NCI-H1048 (cell line): ENCODE measurements at places on chromosomes 6 and 20.

DNA sequence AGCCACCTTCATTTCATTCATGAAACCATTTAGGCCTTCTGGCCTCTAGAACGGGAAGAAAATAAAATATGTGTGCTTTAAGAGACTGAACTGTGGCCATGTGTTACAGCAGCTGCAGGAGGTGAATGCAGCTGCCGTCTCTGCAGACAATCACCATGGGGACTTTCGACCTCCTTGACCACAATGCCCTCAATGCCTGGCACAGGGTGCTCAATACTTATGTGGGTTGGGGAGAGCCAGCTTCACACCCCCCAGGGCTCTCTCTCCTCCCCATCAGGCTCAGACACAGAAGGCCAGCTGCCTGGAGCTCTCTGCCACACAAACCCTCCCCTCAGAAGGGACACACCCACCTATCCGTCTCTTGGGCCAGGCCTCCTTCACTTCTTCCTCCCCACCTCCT is 43.5 kb downstream of the ANKRD60 start:
- no peak for DNase-seq

- DNase-seq: no peak
Measured at GRCh38 chr20:17660667-17661066, 21.4 kb downstream of the RRBP1 start.

- DNase-seq: no peak
Measured at GRCh38 chr6:2097464-2097863, 147.9 kb downstream of the GMDS start.

DNA sequence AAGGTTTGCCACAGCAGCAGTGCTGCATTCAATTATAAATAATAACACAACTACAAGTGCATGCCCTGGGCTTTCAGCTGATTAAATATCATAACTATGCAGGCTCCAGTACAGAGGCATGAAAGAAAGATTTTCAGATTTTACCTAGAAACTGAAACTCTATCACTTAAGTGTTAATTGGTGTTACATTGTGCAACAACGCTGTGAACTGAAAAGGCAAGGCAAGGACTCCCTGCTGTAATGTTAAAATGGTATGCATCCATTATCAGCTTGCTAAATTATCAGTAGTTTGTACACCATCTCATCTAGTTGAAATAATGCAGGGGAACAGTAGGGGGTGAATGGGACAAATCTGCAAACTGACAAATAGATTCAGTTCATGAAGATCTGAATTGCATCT is 976.7 kb upstream of the MANEA start:
- DNase-seq: no peak

- DNase-seq: no peak
Measured at GRCh38 chr6:158629367-158630221, 14.9 kb downstream of the DYNLT1 start.

DNA sequence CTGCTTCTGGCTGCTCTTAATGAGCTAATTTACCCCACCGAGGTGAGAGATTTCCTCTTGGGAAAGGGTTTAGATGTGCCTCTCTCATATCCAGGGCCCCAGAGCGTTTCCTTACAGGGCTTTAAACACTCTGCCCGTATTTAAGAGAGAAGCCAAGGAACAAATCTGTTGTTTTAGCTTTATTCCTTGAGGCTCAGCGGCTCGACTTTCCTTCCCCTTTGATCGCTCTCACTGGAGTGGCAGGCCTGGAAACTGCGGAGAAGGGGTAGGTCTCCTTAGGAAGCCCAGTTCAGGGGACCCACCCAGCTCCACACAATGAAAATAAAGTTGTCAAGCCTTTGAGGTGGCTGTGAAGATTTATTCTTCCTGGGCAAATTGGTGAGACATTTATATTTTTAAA is 132.0 kb upstream of the JAG1 start:
- DNase-seq: no peak

DNA sequence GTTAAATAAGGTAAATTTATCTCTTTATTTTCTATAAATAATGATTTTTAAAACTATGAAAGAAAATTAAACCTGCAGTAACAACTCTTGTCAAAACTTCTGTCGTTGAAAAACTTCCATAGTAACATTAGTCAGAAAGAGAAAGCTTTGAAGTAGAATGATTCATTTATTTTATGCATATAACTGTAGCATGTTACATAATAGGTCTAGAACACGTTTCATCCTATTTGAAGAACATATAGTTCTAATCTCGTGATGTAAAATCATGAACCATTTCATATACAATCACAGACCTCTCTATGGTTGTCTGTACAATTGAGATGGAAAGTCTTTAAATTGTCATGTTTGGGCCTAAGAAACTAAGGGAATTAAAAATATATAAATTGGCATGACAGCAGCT is 61.3 kb upstream of the MYLIP start:
- no peak for DNase-seq

DNA sequence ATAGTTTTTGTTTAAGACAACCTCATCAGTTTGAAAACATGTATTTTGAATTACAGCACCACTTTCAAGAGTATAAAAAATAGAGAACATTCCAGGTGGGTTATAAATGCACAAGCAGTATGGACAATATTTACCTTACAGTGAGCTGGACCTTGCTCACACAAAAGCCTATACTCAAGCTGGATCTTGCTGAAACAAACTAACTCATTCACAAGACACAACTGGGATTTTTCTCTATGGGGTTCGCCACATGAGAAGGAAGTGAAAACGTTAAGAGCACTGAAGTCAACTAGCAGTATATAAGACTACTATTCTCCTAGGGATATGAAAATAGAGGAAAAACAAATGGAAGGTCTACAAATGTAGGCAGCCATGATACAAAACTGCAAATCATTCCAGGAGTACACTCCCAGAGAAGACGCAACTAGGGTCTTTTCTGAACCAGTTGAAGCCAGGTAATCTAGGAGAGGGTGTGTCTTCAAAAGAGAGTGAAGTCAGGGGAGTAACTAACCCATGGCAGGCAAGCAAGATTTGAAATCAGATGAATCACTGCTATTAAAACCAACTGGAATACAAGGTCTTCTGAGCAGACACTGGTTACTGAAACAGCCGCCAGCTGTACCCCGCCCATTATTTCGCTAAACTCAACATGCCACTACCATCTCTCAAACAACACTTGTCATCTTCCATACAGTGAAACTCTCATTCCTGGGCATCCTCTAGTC is 26.5 kb downstream of the STAU1 start:
- DNase-seq: no peak

GRCh38 chr20:4896971-4897497 is 104.3 kb downstream of the SLC23A2 start:
- no peak for DNase-seq

GRCh38 chr6:103534095-103534494 is 1325.6 kb downstream of the HACE1 start:
- DNase-seq: no peak

- no peak for DNase-seq
Measured at GRCh38 chr6:34028691-34029360, 117.1 kb downstream of the GRM4 start.

DNA sequence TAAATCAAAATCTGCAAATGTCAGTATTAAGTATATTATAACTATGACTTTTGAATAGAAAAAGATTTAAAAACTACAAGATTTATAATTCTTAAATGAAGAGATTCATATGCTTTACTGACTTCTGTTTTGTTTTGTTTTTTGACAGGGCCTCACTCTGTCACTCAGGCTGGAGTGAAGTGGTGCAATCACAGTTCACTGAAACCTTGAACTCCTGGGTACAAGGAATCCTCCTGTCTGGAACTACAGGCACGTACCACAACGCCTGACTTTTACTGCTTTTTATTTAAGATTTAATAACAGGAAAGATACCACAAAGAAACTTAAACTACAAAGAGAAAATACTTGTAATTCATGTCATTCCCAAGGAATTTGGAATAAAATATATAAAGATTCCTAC is 940.2 kb upstream of the CITED2 start:
- no peak for DNase-seq

GRCh38 chr20:38957235-38957876 is 4.8 kb upstream of the DHX35 start:
- no peak for DNase-seq

DNA sequence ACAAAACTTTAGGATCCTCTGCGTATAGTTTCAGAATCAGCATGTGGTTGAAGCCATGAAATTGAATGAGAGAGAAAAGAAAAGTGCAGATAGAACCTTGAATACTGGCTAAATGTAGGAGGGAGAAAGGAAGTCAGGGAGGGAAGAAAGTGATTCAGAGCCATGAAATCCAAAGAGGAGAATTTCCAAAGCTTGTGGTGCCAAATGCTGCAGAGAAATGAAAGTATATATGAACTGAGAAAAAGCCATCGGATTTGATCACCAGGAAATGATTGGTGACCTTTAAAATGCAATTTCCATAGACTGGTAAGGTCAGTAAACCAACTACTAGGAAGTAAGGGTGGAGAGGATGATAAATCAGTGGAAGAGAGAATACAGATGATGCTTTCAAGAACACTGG is 142.3 kb downstream of the TFAP2A start:
- no peak for DNase-seq

GRCh38 chr6:13548500-13549210 is 25.7 kb upstream of the SIRT5 start:
- no peak for DNase-seq

DNA sequence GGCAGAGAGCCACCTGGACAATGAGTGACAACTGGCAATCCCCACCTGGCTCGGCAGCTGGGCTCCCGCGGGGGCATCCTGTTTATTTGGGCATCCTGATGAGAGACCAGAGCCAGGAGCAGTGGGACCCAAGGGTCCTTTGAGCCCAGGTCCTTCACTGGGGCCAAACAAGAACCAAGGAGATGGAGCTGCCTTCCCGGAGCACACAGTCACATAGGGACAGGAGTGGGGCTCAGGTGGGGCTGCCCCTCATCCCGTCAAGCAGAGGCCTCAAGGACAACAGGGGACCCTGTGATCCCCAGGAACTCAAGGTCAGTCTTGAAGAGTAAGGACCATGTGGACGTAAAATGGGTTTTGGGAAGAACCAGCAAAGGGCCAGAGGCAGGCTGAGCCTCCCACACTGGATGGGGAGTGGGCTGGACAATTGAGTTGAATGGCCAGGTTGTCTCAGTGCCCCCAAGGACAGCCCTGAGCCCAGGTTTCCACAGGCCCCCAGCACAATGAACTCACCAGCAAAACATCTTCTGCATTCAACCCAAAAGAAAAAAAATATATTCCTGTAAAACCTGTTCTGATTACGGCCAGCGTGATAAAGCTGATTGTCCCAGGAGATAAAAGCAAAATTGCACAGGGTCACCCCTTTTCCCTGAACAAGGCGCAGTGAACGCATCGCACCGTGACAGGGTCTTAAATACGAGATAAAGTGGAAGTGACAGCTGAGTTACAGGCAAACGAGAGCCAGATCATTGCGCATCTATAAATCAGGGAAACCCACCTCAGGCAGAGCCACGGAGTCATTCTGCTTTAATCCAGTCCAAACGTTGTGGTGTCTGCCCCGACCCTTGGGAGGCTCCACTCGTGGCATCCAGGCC is 86.2 kb downstream of the ANKRD60 start:
- DNase-seq: no peak

GRCh38 chr6:140208286-140208685 is 833.8 kb upstream of the CITED2 start:
- no peak for DNase-seq

GRCh38 chr6:1164600-1164999 is 147.3 kb upstream of the FOXQ1 start:
- DNase-seq: no peak

DNA sequence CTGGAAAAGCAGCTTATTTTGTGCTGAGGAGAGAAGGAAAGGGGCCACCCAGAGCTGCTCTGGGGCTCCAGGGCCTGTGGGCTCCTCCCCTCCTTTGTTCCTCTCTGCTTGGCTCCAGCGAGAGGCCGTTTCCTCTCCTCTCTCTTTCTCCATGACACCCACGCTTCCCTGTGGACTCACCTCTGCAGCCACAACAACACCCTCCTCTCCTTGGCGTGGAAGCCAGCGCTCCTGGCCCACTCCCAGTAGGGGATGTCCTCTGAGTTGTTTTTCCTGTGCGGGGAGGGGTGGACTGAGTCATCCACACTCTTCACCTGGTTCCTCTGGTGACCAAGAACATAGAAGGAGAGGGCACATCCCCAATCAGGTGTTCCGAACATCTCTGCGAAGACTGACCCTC is 4.9 kb upstream of the CDSN start:
- no peak for DNase-seq

DNA sequence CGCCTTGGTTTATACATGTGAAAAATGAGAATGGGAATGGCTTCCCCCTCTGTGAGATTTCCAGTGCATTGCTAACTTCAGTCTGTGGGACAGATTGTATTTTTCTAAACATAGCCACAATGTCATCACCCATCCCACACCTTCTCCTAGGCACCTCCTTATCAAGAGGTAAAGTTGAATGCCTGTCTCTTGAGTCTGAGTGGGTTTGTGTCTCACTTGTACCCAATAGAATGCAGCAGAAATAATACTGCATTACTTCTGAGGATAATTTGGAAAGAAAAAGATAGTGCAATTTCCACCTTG is 27.9 kb downstream of the RIN2 start:
- DNase-seq: no peak

DNA sequence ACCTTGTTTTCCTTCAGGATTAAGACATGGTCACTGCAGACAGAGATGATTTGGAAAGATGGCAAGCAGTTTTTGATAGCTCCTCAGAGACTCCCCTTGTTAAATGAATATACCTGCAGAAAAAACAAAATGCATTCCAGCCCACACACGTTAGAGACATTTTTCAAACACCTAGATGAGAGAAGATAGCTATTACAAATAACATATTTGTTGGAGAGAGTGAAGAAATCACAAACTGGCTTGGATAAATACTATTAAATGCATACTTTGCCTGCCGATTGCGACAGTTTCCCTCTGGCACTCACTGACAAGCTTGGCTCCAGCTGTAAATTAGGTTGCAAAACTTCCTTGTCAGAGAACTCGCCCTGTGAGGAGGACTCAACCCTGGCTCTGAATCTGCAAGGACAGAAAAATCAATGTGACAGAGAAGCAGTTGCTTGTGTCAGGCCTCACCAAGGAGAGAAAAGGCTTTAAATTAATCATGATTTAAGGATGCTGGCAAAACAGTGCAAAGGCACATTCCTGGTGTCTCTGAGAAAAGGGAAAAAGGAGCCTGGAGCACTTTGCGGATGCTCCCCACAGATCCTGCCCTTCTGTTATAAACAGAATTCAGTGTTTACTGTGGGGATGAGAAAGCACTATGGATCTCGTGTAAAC is 423.7 kb upstream of the MARCKS start:
- no peak for DNase-seq

GRCh38 chr6:144194293-144194810 is 44.0 kb downstream of the STX11 start:
- DNase-seq: no peak
